ENCODE measurements at places on chromosomes 7 and 10.

DNA sequence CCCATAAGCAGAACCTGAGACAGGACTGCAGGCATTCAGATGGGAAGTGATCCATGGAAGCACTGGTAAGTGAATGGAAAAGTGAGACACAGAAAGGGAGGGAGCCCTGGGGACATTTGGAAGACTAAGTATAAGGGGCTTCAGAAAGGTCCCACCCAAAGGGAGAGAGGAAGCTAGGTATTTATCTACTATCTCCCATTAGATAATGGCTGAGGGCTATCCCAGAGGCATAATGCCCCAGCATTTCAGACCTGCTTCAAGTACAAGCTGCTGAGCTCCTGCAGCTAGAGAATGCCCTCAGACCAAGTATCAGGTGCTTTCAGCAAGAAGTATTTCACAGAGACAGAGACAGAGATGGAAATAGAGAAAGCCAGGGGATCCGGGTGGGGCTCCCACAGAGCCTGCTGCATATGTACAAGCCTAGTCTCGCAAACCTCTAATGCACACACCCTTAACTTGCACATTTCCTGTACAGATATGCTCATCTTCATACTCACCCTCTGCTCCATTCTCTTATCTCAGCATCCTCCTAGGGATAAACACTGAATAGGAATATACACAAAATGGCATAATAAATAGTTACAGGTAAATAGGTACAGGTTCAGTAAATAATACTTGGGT, 20.2 kb downstream of the KDM7A start:
- DNase-seq = no peak

GRCh38 chr7:25255611-25256332, 27.5 kb upstream of the NPVF start:
- DNase-seq = no peak

DNA sequence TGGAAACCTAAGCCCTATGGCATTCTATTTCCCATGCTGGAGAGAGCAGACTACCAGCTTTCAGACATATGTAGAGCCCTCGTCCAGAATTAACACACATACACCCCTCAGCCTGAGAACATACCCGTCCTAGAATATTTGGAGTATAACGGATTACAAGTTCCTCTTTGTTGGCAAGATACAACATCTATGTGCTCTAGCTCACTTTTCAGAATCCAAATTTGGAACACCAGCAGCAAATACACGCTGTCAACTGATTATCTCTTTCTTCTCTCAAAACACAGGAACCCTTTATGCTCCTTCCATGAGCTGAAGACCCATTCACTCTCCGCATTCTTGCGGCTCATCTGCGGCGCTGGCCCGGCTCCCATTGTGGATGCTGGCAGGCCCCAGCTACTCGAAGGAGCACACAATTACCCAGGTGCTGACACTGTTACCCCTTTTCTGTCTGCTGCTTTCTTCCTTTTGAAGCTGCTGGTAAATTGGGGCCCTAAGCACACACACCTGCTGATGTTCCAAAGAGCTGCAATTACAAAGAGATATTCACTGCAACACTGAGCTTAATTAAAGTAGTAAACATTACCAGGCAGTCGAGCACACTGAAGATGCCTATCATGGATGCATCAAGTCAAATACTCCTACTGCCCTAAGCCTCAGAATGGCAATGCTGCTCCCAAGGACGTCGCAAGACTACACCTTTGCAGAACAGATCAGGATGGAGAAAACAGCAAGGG, 70.0 kb downstream of the VOPP1 start:
- no peak for DNase-seq

- no peak for DNase-seq
Observed at GRCh38 chr7:92708111-92709042, 118.2 kb upstream of the FAM133B start.

Data from HS-5 (cell line).